ENCODE measurements at places on chromosomes 12 and 14. TPM values are rescaled to one million over a fixed set of nuclear protein-coding genes. Genes with fewer than 3 reads are reported as not detected.
A peak's percentile ranks its signal among the peaks of the same experiment; 100 is the strongest.

- H3K27me3 ChIP-seq: peaks cover 7% of the 10 kb centered on the region
- no peak overlapping the region for H3K4me3 ChIP-seq
- no peak overlapping the region for H3K27ac ChIP-seq
- no peak for DNase-seq
- no peaks in the 10 kb centered on the region for H3K4me1 ChIP-seq
These were observed 162.3 kb downstream of the NDUFA12 start for GRCh38 chr12:94841177-94841576.

DNA sequence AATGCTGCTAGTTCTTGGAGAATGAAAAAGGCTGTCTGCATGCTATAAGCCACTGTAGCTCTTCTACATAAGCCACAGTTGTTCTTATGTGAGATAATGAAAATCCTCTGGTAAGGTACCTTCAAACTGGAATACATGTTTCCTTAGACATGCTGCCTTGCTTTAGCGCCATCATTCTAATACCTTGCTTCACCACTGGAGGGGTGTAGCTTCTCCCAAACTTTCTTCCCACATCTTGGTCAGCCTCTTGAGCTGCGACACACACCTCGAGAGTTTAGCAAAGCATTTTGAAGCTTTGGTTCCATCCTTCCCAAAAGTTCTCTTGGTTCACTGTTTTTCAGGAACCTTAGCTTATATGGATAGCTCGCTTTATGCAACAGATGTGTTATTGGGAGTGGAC is 69.5 kb downstream of the NKX2-1 start:
- DNase-seq: no peak
- H3K36me3 ChIP-seq: no peaks in the 10 kb centered on the region
- no peak overlapping the region for H3K27ac ChIP-seq
- H3K27me3 ChIP-seq: no peaks in the 10 kb centered on the region

GRCh38 chr14:79833781-79834180 is 377.5 kb downstream of the DIO2 start:
- H3K4me1 ChIP-seq: no peaks in the 10 kb centered on the region
- no peak overlapping the region for H3K27ac ChIP-seq
- DNase-seq: no peak
- H3K27me3 ChIP-seq: no peaks in the 10 kb centered on the region

GRCh38 chr12:57227315-57228115 is 2.0 kb upstream of the SHMT2 start:
- peaks cover 15% of the 10 kb centered on the region for H3K36me3 ChIP-seq
- peaks cover 39% of the 10 kb centered on the region for H3K27me3 ChIP-seq
- DNase-seq: no peak
- H3K4me1 ChIP-seq: peaks cover 64% of the 10 kb centered on the region
- H3K4me3 ChIP-seq: peak overlapping the region; percentile 28

DNA sequence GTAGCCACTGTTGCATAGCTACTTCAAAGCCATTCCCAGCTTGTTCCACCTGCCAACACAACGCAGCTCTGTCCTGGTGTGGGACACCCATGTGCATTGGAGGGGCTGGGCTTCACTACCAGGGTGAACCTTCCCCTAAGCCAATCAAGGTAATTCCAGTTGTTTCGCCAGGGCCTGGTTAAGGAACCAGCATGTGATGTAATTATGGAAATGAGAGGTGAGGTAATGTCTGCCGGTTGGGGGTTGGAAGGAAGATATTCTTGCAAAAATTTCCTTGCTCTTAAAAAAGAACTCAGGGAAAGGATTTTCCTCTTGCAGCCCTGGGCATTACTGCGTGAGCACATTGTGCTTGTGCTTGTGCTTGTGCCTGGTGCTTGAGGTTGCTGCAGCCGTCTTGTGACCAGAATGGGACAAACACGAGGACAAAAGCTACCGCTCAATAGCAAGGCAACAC is 14.9 kb downstream of the TUBA1C start:
- H3K27me3 ChIP-seq: peaks cover 14% of the 10 kb centered on the region
- no peak for DNase-seq
- no peak overlapping the region for H3K27ac ChIP-seq
- peaks cover under 1% of the 10 kb centered on the region for H3K36me3 ChIP-seq

DNA sequence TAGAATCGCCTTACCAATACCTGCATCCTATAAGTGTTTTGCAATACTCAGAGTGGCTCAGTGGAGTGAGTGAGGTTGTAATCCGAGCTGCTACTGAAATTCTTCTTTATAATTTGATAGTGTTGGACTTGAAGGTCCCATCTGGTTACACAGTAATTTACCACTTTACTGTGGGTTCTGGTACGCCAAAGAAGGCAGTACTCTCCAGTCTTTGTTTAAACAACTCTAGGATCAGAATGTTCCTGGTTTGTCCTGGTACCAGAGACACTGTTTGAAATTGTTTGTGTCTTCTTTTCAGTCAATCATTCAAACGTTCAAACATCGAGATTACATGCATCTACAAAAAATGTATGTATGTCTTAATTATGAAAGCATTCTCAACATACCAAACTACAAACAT is 51.3 kb upstream of the AMN1 start:
- no peak overlapping the region for H3K27ac ChIP-seq
- no peak overlapping the region for H3K4me3 ChIP-seq
- H3K27me3 ChIP-seq: no peaks in the 10 kb centered on the region
- DNase-seq: no peak
- no peaks in the 10 kb centered on the region for H3K4me1 ChIP-seq
- peaks cover 5% of the 10 kb centered on the region for H3K36me3 ChIP-seq

- peaks cover 7% of the 10 kb centered on the region for H3K4me1 ChIP-seq
- H3K27me3 ChIP-seq: peaks cover 2% of the 10 kb centered on the region
- no peak overlapping the region for H3K4me3 ChIP-seq
- no peak for DNase-seq
These were observed 147.6 kb downstream of the CRADD start for GRCh38 chr12:93824514-93825500.

DNA sequence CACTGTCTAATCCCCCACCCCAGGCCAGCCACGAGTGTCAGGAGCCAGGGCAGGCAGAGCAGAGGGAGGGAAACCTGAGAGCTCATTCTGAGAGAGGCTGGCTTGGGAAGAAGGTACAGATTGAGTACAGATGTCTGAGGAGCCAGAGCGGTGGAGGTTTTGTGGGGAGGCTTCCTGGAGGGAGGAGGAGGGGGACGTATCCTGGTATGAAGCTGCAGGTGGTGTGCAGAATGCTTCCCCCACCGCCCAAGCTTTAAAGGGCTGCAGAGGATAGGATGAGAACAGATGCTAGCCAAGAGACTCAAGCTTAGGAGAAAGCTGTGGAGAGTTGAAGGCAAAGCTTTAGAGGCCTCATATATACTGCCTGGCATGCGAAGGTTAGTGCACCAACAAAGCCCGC is 3.2 kb upstream of the TAMALIN start:
- no peak overlapping the region for H3K4me3 ChIP-seq
- H3K4me1 ChIP-seq: peaks cover 20% of the 10 kb centered on the region
- no peak for DNase-seq
- no peak overlapping the region for H3K27ac ChIP-seq
- H3K27me3 ChIP-seq: peaks cover 38% of the 10 kb centered on the region

- no peaks in the 10 kb centered on the region for H3K27me3 ChIP-seq
- H3K4me3 ChIP-seq: no peak overlapping the region
- H3K36me3 ChIP-seq: no peaks in the 10 kb centered on the region
- H3K4me1 ChIP-seq: no peaks in the 10 kb centered on the region
These were observed 364.7 kb downstream of the BCAT1 start for GRCh38 chr12:24584032-24584675.

- DNase-seq: no peak
- peaks cover 15% of the 10 kb centered on the region for H3K36me3 ChIP-seq
- peak overlapping the region; percentile 37 for H3K27ac ChIP-seq
- H3K4me3 ChIP-seq: peak overlapping the region; percentile 47
- H3K27me3 ChIP-seq: peaks cover 7% of the 10 kb centered on the region
- H3K4me1 ChIP-seq: peaks cover 42% of the 10 kb centered on the region
These were observed 1.7 kb downstream of the IRAK3 start for GRCh38 chr12:66190519-66191370.

DNA sequence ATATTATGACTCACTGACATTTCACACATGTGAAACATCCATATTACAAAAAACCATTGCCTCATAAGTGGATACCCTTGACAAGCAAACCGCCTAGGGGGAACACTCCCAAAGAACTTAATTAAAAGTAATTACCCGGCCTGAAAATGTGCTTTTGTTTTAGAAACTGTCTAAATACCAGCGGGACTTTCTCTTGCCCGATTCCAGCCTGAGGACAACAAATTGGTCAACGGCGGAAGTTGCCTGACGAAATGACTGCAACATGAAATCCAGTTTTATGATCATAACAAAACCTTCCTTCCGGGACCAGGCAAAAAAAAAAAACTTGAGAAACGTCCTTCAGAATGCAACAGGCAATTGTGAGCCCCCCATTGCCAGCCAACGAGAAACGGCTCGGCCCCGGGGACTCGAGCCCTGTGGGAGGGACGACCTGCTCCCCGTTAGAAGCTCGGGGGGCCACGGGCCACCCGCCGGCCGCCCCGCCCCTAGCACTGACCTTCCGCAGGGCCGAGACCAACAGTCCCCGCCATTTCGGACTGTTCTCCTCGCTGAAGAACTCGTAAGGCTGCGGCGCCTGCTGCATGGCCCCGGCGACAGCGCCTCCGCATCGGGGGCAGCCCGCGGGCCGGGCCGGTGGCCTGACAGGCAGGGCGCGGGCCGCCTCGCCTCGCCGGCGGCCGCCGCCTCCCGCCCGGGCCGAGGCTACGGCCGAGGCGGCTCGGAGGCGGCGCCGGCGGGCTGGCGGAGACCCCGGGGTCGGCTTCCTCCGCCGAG is 490 bp downstream of the SOS2 start:
- DNase-seq: peak; percentile 21
- peak overlapping the region; percentile 86 for H3K4me3 ChIP-seq
- peaks cover 52% of the 10 kb centered on the region for H3K4me1 ChIP-seq
- H3K27me3 ChIP-seq: no peaks in the 10 kb centered on the region
- H3K27ac ChIP-seq: peak overlapping the region; percentile 89

- no peaks in the 10 kb centered on the region for H3K36me3 ChIP-seq
- H3K4me1 ChIP-seq: no peaks in the 10 kb centered on the region
- no peak overlapping the region for H3K4me3 ChIP-seq
- no peaks in the 10 kb centered on the region for H3K27me3 ChIP-seq
- no peak overlapping the region for H3K27ac ChIP-seq
These were observed 10.7 kb downstream of the JAG2 start for GRCh38 chr14:105157872-105158271.

DNA sequence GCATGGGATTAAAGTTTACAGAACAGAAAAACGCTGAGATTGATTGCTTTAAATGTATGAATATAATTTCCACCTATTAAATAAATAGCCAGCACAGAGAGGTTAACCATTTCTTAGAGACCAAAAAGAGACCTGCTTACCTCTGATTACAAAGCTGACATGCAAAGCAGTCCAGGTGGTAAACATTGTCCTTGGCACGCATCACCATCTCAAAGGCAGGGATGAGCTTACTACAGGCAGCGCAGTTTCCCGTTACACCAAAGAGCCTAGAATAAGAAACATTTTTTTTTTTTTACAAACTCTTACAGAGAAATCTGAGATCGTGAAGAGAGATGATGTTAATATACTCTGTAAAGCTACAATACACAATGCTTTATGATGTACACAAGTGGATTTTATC is 45.7 kb downstream of the LMO3 start:
- H3K27me3 ChIP-seq: no peaks in the 10 kb centered on the region
- H3K4me3 ChIP-seq: no peak overlapping the region
- no peak overlapping the region for H3K27ac ChIP-seq
- no peaks in the 10 kb centered on the region for H3K36me3 ChIP-seq

- peaks cover 41% of the 10 kb centered on the region for H3K4me1 ChIP-seq
- DNase-seq: no peak
- H3K36me3 ChIP-seq: peaks cover 34% of the 10 kb centered on the region
- peak overlapping the region; percentile 47 for H3K27ac ChIP-seq
- peaks cover 4% of the 10 kb centered on the region for H3K27me3 ChIP-seq
These were observed 3.4 kb downstream of the SSH1 start for GRCh38 chr12:108853981-108854446.

- peak overlapping the region; percentile 46 for H3K4me3 ChIP-seq
- H3K27ac ChIP-seq: peak overlapping the region; percentile 88
- H3K4me1 ChIP-seq: peaks cover 66% of the 10 kb centered on the region
- no peaks in the 10 kb centered on the region for H3K36me3 ChIP-seq
- H3K27me3 ChIP-seq: no peaks in the 10 kb centered on the region
These were observed 197.0 kb upstream of the AMIGO2 start for GRCh38 chr12:47276621-47277309.

- H3K36me3 ChIP-seq: peaks cover 4% of the 10 kb centered on the region
- H3K27me3 ChIP-seq: peaks cover 4% of the 10 kb centered on the region
- H3K4me3 ChIP-seq: no peak overlapping the region
- H3K27ac ChIP-seq: no peak overlapping the region
- DNase-seq: no peak
These were observed 266.0 kb downstream of the FBXL14 start for GRCh38 chr12:1328391-1328790.

GRCh38 chr14:44778604-44779003 is 183.1 kb downstream of the KLHL28 start:
- no peak for DNase-seq
- H3K4me3 ChIP-seq: no peak overlapping the region
- H3K4me1 ChIP-seq: no peaks in the 10 kb centered on the region

- no peak overlapping the region for H3K27ac ChIP-seq
- DNase-seq: no peak
- H3K4me1 ChIP-seq: no peaks in the 10 kb centered on the region
- no peaks in the 10 kb centered on the region for H3K36me3 ChIP-seq
- peaks cover 2% of the 10 kb centered on the region for H3K27me3 ChIP-seq
- no peak overlapping the region for H3K4me3 ChIP-seq
These were observed 127.5 kb downstream of the PAPOLA start for GRCh38 chr14:96629558-96630222.

DNA sequence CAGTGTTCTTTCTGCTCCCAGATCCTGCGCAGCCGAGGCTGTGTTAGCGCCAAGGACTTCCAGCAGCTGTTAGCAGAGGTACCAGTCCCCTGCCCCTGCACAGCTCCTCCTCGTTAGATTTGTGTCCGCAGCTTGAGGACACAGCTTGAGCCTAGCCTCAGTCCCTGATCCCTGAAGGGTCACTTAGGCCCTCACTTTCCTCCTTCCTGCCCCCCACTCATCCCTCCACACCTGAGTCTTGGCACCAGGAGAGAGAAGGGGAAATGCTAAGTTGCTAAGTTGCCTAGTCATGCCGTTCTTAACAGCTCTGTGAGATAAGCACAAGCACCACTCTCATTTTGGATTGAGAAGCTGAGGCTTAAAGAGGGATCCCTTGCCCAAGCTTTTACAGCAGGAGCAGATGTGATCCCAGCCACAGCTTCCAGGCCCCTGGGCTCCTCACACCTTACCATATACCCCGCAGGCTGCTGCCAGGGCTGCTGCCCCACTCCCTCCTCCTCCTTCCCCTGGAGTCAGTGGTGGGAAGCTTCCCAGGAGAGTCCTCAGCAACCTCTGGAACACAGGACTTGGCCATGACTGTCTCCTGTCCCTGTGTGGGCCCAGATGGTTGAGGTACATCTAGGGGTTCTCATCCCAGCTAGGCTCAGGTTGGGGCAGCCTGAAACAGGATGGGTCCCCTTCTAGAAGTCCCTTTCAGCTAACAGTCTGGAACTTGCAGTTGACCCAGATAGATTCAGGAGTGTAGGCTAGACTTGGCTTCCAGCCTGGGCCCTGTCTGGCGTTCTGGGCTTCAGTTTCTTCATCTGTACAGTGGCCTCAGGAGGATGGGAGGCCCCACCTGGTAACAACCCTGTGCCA is 975 bp downstream of the OGFOD2 start:
- no peak for DNase-seq
- peaks cover 14% of the 10 kb centered on the region for H3K4me1 ChIP-seq
- peaks cover 2% of the 10 kb centered on the region for H3K36me3 ChIP-seq
- H3K27me3 ChIP-seq: no peaks in the 10 kb centered on the region

The POTEM gene
- total RNA-seq: not detected

The HOXC4 gene
- not detected for total RNA-seq

The ZFC3H1 gene
- 58.6 TPM for total RNA-seq

The PRKCH gene
- total RNA-seq: 145 TPM

The TMCC3 gene
- 0.12 TPM for total RNA-seq

The RAB35 gene
- total RNA-seq: 89.2 TPM

The C14orf39 gene
- total RNA-seq: not detected

The STYK1 gene
- not detected for total RNA-seq

The BHLHE41 gene
- not detected for total RNA-seq

The LIN7A gene
- total RNA-seq: 2.1 TPM

The PROX2 gene
- not detected for total RNA-seq

The DAD1 gene
- total RNA-seq: 228 TPM

The TMEM229B gene
- total RNA-seq: 1.7 TPM

The CYP27B1 gene
- total RNA-seq: 9.9 TPM
